ENCODE measurements at places on chromosomes 2 and 18. TPM values are rescaled to one million over a fixed set of nuclear protein-coding genes. Genes with fewer than 3 reads are reported as not detected.

OTOS gene
- total RNA-seq: not detected

SPP2 gene
- total RNA-seq: not detected

SERPINB8 gene
- 18.9 TPM for total RNA-seq

COL3A1 gene
- 351 TPM for total RNA-seq

GREB1 gene
- total RNA-seq: 3.8 TPM

TTN gene
- 12.0 TPM for total RNA-seq

COL4A4 gene
- 0.45 TPM for total RNA-seq

All from mesenteric fat pad (tissue), 1 donor.